ENCODE measurements at places on chromosomes 11 and 22. TPM values are rescaled to one million over a fixed set of nuclear protein-coding genes. Genes with fewer than 3 reads are reported as not detected.

Gene OR4P4
- not detected for total RNA-seq

Gene UNC93B1
- 11.6 TPM for total RNA-seq

Gene GRAP2
- 65.2 TPM for total RNA-seq

Gene DAGLA
- 0.12 TPM for total RNA-seq

Gene OR8K3
- not detected for total RNA-seq

Gene DDIAS
- total RNA-seq, result 28.8 TPM

Gene C22orf42
- total RNA-seq, result not detected

Gene MS4A12
- total RNA-seq, result not detected

Gene DDX25
- 0.26 TPM for total RNA-seq

Gene METTL15
- 17.2 TPM for total RNA-seq

Gene CHRDL2
- not detected for total RNA-seq

Gene IL17REL
- total RNA-seq, result not detected

Gene SLN
- total RNA-seq, result not detected

Gene MGAT3
- total RNA-seq, result 1.2 TPM

Gene MAJIN
- total RNA-seq, result not detected

Gene P2RY6
- total RNA-seq, result not detected

Gene LGALS12
- total RNA-seq, result not detected

Gene PRG3
- total RNA-seq, result not detected

Gene DEFB131B
- not detected for total RNA-seq

Gene GAS2
- total RNA-seq, result 1.9 TPM

Gene H19
- total RNA-seq, result not detected

Gene MIAT
- total RNA-seq, result 5.1 TPM

Gene KRTAP5-1
- total RNA-seq, result not detected

Gene ACCS
- total RNA-seq, result 4.9 TPM

Gene TRIM6
- 0.89 TPM for total RNA-seq

Gene OR8A1
- total RNA-seq, result not detected

Gene CWC15
- total RNA-seq, result 84.7 TPM

Gene TESMIN
- 3.2 TPM for total RNA-seq

Gene SLC35E4
- total RNA-seq, result 3.6 TPM

Gene WBP2NL
- 0.68 TPM for total RNA-seq

Gene LDLRAD3
- 0.24 TPM for total RNA-seq

Gene IFITM2
- total RNA-seq, result 496 TPM

Gene HBE1
- total RNA-seq, result not detected

Gene PGA4
- not detected for total RNA-seq

Gene CYP2D6
- 2.4 TPM for total RNA-seq

Gene GAB2
- 0.91 TPM for total RNA-seq

Gene CAT
- total RNA-seq, result 21.0 TPM

Gene TTC28
- 1.9 TPM for total RNA-seq

Gene NXPE2
- not detected for total RNA-seq

Gene DEPDC5
- 33.8 TPM for total RNA-seq

Gene SLC22A9
- total RNA-seq, result not detected

Gene ZBTB16
- 1.7 TPM for total RNA-seq

Gene C11orf42
- not detected for total RNA-seq

Gene SUSD2
- 0.56 TPM for total RNA-seq

Data from activated naive CD8-positive, alpha-beta T cell treated with anti-CD3 and anti-CD28 coated beads for 36 hours (primary cell).